ENCODE measurements at places on chromosomes 7 and 10.

DNA sequence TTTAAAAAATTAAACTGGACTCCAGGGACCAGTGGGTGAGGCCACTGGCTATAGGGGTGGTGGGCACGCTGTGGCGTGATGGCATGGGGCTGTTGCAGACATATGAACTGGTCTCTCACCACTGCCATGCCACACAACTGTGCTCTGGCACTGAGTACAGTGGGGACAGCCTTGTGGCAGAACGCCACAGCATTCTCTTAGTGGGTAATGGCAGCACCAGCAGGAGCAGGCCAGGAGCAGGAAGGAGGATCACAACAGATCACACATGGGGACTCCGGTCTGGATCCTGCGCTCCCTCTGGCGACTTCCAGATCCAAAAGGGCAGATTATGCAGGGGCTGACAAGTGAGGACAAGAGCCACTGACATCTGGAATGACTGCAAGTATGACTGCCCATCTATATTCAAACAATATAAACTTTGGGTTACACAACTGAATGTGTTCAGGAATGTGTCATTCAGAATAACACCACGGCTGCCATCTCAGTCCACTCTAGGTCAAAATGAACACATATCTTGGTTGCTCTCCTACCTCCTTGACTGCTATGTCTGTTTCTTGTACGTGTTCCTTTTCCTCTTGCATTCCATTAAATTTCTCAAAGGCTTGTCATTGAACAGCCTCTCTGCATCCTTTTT, 176.0 kb downstream of the KMT2E start:
- no peak for DNase-seq

DNA sequence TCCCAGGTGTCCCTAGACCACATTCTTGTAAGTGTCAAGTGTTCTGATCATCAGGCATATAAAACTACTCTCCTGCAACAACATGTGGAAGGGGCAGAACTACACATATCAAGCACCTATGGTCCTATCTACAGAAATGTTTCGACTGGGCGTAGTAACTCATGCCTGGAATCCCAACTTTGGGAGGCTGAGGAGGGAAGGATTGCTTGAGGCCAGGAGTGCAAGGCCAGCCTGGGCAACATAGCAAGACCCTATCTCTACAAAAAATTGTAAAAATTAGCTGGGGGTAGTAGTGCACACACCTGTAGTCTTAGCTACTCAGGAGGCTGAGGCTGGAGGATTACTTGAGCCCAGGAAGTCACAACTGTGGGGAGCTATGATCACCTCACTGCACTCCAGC, 244.2 kb downstream of the PARD3 start:
- DNase-seq: no peak

DNA sequence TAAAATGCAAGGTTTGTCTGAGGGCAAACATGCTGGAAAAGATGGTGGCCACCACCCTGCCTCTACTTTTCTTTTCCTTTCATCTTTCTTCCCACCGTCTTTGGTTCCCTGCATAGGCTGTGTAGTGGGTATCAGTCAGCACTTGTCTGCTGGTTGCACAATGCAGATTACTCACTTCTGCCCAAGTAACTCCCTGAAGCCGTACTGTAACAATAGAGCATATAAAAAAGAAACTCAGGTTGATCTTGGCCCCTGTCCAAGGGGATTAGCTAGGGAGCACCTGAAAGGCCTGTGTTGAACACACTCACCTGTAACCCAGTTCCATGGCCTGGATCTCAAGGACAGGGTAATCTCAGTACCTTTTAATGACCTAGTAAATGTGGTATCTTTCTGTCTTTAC, 533.0 kb upstream of the GALNT17 start:
- DNase-seq: no peak

DNA sequence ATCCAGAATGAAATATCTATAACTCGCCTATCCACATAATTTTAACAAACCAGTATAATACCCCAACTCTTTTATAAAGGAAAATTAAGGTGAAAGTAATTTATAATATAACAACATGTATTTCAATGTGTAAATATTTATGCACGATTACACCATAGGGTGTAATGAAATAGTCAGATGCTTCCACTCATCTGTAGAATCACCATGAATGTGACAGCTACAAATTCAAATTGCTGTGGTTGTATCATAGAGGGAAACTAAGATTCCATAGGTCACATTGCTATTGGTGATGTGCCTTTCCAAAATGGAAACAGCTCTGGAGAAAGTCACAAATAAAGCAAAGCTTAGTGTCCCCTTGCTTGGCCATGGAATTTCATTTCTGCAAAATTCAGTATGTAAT, 95.7 kb downstream of the CPED1 start:
- DNase-seq: no peak

DNA sequence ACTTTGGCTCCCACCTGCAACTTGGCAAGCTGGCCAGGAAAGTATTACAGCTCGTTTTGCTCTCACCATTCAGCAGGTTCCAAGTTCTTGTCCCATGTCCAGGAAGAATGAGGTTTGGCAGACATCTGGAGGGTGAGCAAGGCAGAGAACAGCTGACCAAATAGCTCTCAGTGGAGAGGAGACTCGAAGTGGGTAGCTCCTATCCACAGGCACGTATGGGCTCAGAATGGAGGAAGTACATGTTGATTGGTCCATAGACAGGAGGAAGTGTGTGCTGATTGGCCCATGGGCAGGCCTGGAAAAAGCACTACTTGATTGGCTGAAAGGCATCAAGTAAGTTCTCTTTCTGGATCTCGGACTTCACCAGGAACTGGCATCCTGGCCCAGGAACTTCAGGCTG, 3.0 kb upstream of the NCAPG2 start:
- no peak for DNase-seq

DNA sequence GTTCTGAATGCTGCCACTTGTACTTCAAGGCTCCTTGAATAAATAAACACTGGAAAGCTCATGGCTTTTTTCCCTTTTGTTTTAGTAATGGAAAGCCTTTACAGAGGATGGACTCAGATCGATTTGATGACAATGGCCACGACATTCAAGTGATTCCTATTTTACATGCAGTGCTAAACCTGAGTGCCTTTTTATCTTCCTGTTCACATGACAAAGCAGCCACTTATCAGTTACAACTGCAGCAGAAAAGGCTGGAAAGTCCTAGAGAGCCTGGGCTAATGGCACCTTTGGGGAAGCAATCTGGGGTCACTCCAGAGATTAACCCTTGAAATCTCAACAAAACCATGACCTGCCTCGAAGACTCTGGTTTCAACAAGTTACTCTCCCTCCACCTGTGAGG, 249.0 kb upstream of the AUTS2 start:
- DNase-seq: no peak

DNA sequence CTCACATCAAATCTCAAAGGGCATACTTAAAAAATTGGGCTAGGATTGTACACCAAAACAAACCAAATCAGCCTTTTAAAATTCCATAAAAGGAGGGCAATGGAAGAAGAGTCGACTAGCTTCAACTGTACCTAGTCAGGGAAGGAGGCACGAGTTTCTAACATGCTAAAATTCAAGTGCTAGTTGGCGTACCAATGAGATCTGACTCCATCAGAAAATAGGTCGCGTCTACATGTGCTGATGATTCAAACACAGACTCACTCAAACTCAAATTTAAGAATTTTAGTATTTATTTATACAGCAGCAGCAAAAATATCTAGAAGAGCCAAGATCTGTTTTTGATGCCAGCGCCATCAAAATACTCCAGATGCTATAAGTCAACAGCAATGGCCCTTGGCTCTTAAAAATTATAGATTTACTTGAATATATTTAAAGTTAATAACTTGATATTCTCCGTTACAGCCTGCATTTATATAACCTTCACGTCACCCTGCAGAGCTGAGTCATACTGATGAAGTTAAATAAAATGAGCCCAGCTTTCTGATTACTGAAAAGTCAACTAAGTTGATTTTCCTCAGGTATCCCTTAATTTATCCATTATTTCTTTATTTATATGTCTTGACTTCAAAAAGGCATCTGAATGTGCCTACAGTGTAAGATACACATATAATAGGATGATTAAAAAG, 302.1 kb upstream of the IMMP2L start:
- no peak for DNase-seq

GRCh38 chr10:95246582-95247051, 44.2 kb downstream of the PDLIM1 start:
- peak; percentile 45 for DNase-seq

DNA sequence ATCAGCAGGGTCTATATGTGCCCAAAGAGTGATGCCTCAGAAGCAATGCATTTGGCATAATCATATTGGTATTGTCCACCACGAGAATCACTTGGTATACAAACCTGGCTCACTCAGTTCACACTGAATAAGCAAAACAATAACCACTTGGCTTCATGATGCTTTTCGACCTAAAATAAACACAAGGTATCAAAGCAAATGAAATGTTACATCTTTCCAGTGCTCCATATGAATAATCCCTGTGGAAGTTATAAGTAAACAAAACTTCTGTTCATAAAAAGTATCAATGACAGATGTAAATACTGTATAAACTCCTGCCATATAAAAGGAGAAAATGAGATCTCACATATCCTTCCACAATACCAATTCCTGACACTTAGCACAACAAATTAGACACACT, 29.8 kb upstream of the EBLN1 start:
- DNase-seq: no peak

DNA sequence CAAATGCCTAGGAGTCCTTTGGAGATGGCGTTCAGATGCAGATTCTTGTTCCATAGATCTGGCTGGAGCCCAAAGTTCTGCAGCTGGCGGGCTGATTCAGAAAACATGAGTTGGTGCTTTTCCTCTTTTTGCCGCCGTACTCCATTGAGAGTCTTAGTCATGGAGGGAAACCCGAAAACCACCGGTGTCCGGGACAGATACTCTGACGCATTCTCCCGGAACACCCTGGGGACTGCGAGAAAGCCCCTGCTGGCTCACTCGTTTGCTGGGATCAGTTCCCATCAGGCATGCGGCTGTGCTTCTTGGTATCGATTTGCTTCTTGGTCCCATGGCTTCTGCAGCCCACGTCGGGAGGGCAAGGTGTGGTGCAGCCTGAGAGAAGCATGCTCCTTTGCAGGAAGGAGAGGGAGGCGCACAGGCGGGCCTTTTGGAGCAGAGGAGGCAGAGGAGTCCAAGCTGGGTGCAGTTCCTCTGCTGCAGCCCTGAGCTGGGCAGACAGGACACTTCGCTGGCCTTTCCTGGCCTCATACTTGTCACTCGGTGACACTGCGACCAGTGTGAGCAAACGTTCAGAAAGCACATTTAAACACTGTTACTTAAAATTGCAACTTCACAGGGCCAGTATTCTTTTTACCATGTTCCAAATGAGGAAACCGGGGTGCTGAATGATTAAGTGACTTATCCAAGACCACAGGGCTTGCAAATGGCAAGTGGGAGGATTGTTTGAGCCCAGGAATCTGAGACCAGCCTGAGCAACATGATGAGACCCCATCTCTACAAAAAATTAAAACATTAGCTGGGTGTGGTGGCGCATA, 30.6 kb upstream of the PFKFB3 start:
- DNase-seq: no peak

- no peak for DNase-seq
Measured at GRCh38 chr10:18476076-18476647, 175.2 kb downstream of the NSUN6 start.

DNA sequence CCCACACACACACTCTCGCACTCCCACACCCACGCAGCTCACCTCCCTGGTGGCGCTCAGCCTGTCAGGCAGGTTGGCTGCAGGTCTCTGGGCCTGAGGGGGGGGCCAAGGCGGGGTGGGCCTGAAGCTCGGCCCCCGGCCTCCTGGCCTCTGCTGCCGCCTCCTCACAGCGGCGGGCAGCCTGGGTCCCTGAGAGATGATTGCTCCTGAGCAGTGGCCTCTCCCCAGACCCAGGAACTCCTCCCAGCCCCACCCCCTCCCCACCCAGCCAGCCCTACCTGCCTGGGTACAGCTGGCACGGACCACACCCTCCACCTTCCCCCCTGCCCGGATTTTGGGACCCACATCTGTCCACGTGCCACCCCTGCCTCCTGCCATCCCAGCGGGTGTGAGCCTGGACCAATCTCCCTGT, 4.6 kb upstream of the TMEM184A start:
- no peak for DNase-seq

GRCh38 chr7:29424984-29425309, 138.7 kb upstream of the PRR15 start:
- DNase-seq: no peak

GRCh38 chr7:135661311-135662122, 797 bp upstream of the STMP1 start:
- DNase-seq: no peak

All from activated CD4-positive, alpha-beta T cell treated with anti-CD3 and anti-CD28 coated beads for 24 hours (primary cell).